ENCODE measurements at places on chromosomes 2 and 18.

- DNase-seq, result no peak
These were observed 102.6 kb upstream of the HS6ST1 start for GRCh38 chr2:128421286-128421685.

DNA sequence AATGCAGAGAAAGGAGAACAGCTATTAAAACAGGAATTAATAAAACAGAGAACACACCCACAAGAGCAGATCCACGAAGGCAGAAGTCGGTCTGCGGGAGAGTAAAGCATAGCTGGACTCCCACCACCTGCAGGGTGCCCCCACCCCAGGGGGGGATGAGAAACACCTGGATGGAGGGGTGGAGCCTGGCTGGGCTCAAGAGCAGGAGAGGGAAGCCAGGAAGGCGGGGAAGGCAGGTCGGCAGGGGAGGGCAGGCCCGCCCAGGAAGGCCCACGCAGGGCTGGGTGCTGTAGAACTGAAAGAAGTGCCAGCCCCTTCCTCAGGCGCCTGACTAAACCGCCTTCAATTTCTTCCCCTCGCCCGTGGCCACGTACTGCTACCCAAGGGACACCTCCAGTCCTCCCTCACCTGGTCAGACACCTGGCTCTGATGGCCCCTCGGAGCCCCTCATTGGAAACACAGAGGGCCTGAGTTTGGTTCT lies 175.4 kb downstream of the HDAC4 start:
- DNase-seq, result no peak

DNA sequence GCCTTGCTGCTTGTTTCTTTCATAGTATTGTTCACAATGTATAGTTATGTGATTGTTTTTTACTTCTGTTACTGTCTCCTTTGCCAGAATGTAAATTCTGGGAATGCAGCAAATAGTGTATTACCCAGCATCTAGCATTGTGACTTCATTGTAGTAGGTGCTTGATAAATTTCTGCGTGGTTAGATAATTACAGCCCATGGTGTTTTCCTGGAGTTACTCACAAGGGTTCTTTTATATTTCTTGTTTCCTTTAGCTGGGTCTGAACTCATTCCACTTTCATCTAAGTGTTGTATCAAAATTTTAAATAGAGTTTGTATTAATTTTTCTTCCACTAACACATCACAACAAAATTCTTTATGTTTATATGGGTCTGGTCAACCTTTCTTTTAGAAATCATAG lies 132.6 kb downstream of the MAP4K4 start:
- no peak for DNase-seq

GRCh38 chr2:47061944-47062678 lies 93.0 kb downstream of the STPG4 start:
- no peak for DNase-seq

DNA sequence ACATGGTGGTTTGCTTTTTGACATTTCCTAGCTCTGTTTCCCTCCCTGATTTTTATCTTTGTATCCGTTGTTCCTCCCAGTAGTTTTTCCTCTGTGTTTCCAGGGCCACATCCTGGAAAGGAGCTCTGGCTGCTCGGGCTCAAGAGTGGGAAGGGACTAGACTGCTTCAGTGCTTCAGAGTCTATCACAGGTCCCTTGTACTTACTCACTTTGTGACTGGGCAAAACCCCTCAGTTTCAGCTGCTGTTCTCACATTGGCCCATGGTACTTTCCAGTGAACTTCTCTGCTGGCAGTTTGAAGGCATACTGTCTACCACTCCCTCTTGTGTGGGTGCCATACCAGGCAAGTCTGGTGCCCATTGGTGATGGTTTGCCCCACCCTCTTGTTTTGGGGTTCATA lies 7.5 kb upstream of the STAMBP start:
- DNase-seq, result no peak

DNA sequence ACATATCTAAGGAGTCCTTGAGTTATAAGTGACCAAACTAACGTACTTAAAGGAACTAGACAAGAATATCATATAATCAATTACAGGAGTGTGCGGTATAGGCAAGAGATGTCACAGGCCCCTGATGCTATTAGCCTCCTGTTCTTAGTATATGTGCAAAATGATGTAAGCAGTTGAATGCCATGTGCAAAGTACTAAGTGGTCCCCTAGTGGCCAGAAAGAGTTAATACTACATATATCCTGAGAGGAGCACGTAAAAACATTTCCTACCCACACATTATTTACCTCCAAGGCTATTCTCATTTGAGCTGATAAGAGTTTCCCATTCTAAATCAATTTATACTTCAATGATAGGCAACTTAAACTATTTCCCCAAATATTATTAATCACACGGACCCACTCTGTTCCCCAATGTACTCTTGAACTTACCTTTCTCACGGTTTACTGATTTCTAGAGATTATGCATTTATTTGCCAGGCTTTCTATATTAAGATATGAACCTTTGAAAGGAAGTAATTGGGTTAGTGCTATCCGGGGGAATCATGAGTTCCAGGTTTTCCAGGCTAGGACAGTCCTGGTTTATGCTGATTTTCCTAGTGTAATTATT lies 158.0 kb upstream of the KLHL14 start:
- no peak for DNase-seq

DNA sequence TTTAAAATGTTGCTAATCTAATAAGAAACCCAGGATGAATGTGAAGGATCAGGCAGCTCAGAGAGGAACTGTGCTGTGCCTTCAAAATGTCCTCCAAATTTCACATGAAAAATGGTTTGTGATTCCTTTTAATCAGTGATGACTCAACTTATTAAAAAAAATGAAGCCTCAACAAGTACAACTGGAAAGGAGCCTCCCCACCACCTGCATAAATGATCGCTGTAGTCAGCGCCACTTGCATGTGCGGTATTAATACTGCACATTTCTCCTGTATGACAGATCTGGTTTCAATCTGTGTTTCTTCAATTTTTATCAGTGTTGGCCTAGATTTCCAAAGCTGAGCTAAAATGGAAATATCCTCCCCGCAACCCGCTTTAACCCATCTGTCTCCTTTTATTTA lies 115.0 kb upstream of the TMEM200C start:
- no peak for DNase-seq

All from stimulated activated CD4-positive, alpha-beta T cell treated with anti-CD3 and anti-CD28 coated beads, Interleukin-2, amount 100 ng/mL, for 4 hours (primary cell).